Osteoblast (primary cell): ENCODE measurements at places on chromosomes 3 and 15. TPM values are rescaled to one million over a fixed set of nuclear protein-coding genes. Genes with fewer than 3 reads are reported as not detected.

SUCNR1 gene
- under 0.01 TPM in 1 of 2 replicates, not detected in the other for total RNA-seq

SPSB4 gene
- total RNA-seq = not detected in 2 replicates

- no peak for DNase-seq
Measured at GRCh38 chr3:159234306-159234705, 432.5 kb downstream of the MFSD1 start.

GRCh38 chr15:35654332-35654731, 108.4 kb upstream of the DPH6 start:
- no peak for DNase-seq

P2RY12 gene
- not detected in 2 replicates for total RNA-seq

DCUN1D1 gene
- total RNA-seq = 35.1 and 38.4 TPM in 2 replicates

HTR3E gene
- not detected in 2 replicates for total RNA-seq
